Right renal cortex interstitium (tissue), 3 donors: ENCODE measurements at places on chromosomes 4 and X.

DNA sequence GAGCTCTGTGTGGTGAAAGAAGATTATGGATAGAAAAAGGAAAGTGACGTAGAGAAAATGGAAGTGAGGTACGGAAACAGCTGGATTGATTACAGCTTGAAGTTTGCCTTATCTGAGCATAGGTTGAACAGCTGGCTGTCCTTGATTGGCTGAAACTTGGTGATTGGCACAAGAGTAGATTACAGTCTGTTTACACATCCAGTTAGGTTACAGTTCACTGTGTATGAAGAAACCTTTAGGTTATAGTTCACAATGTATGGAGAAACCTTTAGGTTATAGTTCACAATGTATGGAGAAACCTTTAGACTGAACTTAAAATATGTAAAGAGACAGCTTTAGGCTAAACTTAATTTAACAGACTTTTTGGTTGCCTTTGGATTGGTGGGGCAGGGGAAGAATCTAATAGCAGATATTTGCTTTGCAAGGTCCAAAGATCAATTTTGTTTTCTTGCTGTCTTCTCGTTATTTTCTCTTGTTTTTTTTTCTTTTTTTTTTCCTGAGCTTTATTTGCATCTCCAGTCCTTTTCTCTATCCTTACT is 15.6 kb upstream of the ART3 start:
- DNase-seq = no peak

- no peak for DNase-seq
Measured at GRCh38 chrX:153626025-153626633, 20.9 kb upstream of the DUSP9 start.

GRCh38 chrX:48631376-48632090 is 34.2 kb downstream of the WDR13 start:
- DNase-seq = peak; percentile 82

GRCh38 chrX:36963069-36963808 is 44.9 kb upstream of the FAM47C start:
- DNase-seq = no peak

- no peak for DNase-seq
Measured at GRCh38 chr4:94165256-94165655, 42.4 kb upstream of the SMARCAD1 start.

GRCh38 chr4:7650606-7651385 is 216.1 kb upstream of the PSAPL1 start:
- no peak for DNase-seq
